Cardiac septum (tissue), 1 donor: ENCODE measurements at places on chromosomes 7 and 10. TPM values are rescaled to one million over a fixed set of nuclear protein-coding genes. Genes with fewer than 3 reads are reported as not detected.

GRCh38 chr10:106280896-106281460, 883.5 kb downstream of the SORCS1 start:
- DNase-seq = no peak

DNA sequence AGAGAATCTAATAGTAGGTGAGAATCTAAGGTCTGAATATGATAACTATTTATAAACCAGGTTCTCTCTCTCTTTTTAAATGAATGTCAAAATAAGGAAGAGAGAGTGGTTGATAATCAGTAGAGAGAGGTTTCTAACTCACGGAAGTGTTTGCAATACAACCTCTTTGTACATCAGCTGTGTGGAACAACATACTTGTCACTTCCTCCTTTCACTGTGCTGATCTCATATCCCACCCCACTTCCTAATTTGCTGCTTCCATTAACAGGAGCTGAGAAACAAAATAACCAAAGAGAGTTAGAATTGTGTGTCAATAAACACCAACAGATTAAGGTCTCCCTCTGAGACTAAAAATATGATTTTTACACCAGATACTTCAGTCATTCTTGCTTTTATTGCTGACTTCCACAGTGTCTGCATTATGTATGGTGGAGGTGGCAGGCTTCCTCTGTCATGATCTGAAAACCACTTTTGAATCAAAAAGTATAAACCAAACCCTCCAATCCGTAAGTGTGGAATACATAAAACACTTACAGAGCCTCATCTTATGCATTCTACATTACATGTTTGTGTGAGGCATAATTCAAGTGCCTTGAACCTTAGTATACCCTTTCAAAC, 25.0 kb downstream of the CACUL1 start:
- DNase-seq = no peak

DNA sequence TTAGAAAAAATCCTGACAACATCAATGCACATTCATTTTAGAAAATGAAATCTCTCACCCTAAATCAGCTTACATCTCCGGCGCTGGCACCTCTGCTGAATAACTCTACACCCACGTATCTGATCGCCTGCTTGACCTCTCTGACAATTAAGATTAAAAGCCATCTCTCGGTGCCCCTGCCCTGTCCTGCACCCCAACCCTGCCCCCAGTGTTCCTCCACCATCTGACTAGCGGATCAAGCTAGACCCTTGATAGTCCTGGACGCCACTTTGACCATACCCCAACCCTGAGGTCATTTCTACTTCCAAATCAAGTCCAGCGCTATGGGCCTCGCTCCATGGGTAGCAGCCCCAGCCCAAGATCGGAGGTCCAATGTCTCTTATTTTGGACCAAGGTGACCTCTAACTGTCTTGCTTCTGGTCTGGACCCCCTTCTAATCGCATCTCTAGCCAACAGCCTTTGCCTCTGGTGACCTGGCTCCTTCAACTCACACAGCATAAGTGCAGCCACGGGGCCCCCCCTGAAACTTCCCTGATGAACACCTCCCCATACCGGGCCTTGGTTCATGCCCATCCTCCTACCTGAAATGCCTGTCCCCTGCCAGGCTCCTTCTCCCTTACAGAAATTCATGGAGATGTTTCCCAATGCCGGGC, 28.5 kb downstream of the BTBD16 start:
- DNase-seq = no peak

DNA sequence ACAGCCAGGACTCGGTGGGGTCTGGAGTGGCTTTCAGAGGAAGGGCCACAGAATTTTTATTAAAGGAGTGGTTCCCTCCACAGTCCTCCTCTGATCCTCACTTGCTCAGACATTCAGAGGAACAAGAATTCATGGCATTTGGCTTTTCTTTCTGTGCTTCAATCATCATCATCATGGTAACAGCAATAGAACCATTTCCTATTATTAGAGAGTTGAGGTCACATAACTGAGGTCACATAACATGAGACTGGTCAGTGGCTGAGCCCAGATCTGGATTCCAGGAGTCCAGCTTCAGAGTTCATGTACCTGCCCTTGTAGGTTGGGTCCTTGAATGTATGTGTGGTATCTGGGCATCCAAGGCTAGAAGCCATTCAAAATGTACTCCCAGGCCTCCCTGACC, 177.3 kb upstream of the GRB10 start:
- DNase-seq = no peak

- DNase-seq = peak; percentile 33
These were observed 119.3 kb upstream of the TCERG1L start for GRCh38 chr10:131430716-131431412.

- no peak for DNase-seq
These were observed 246 bp upstream of the WDFY4 start for GRCh38 chr10:48684463-48684791.

DNA sequence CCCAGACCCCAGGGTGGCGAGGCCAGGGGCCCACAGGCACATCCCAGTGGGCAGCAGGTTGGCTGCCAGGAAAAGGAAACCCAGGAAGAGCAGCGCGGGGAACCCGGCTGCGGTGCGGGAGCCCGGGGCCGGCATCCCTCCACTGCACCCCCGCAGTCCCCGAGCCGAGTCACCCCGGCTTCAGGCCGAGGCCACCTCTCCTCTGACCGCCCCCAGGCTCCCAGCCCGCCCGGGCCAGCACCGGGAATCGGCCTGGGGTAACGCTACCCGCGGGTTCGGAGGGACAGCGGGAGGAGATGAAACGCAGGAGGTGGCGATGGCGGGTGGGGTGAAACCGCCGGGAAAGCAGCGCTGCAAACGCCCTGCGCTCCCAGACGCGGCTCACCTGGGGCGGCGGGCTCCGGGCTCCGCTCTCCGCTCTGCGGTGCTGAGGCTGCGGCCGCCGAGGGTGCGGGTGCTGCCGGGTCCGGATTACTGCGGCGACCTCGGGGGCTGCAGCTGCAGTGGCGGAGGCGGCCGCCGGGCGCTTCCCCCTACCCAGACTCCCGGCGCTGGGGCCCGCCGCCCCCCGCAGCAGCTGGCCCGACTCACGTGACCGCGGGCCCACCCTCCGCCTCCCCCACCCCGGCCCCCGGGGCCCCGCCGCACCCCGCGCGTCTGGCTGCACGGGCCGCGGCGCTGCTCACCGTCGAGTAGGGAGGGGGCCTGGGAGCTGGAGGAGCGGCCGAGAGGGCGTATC, at the start of gene SCRN1:
Gene SCRN1, minus strand, starts transcription at position 545 of the 739 bp plus-strand sequence. CDS start 20,734 bp downstream, outside the sequence.
- DNase-seq = no peak

DNA sequence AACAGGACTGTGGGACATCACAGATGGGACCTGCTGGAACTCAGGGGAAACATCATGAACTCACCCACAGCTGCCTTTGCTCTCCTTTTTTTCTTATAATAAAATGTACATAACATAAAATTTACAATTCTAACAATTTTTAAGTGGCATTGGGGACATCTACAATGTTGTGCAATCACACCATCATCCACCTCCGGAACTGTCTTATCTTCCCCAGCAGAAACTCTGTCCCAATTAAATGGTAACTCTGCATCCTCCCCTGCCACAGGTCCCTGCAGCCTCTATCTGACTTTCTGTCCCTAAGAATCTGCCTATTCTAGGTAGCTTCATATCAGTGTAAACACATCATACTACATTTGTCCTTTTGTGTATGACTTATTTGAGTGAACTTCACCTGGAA, 19.4 kb upstream of the TMEM72 start:
- peak; percentile 15 for DNase-seq

DNA sequence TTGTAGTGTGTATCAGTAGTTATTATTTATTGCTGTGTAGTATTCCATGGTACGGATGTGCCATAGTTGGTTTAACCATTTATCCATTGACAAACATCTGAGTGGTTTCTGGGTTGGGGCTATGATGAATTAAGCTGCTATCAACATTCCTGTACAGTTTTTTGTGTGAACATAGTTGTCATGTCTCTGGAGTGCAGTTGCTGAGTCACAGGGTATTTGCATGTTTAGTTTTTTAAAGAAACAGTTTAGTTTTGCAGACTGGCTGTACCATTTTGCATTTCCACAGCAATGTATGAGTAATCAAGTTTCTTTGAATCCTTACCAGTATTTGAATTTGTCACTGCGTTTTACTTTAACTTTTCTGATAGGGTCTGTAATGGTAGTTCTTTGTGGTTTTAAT, 516.7 kb upstream of the CELF2 start:
- no peak for DNase-seq

GRCh38 chr10:8289186-8289924, 234.9 kb downstream of the GATA3 start:
- no peak for DNase-seq

- DNase-seq = no peak
These were observed 615.3 kb upstream of the MGMT start for GRCh38 chr10:128851726-128852125.

DNA sequence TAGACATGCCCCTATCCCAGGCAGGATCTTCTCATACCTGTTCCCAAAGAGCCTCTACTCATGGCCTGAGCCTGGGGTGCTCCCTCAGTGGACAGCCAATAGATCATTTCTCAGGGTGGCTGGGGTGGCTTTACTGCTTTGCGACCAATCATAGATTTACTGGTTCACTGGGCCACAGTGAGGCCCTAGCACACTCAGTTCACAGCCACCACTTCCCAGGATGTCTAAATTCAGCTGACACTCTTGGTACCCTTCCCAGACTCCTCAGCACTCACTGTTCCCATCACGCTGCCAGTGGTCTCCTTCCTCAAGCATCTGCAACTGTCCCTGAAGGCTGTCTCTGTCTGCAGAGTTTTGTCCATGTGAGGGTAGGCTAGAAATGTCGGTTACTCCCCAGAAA, 50.6 kb downstream of the ARHGAP22 start:
- DNase-seq = no peak

DNA sequence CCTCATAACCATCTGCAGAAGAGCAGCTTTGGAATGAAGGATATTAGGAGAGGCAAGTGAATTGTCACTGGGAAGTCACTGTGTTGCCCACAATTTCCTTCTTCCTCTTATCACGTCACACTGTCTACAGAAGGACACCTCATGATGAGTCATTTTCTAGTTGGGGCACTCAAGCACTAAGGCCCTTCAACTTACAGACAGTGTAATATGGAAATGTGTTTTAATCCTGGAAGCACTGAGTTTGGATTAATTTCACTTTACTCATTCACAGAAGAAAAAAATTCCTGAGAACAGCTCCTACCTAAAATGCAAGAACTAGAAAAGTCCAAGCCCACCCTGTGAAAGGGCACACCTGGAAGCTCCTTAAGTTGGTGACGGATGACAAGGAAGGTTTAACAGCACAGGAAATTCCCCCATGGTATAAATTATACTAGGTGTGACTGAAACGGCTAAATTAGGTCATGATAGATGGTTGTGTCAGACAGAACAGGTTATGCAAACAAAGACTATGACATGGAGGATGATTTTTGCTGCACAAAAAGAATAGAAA, 56.6 kb downstream of the PARD3 start:
- no peak for DNase-seq

Gene SDK1
- total RNA-seq = 0.32 TPM

Gene GATA3
- 1.2 TPM for total RNA-seq

Gene RHOBTB1
- 16.3 TPM for total RNA-seq
